ENCODE measurements at places on chromosomes 16 and 17.

DNA sequence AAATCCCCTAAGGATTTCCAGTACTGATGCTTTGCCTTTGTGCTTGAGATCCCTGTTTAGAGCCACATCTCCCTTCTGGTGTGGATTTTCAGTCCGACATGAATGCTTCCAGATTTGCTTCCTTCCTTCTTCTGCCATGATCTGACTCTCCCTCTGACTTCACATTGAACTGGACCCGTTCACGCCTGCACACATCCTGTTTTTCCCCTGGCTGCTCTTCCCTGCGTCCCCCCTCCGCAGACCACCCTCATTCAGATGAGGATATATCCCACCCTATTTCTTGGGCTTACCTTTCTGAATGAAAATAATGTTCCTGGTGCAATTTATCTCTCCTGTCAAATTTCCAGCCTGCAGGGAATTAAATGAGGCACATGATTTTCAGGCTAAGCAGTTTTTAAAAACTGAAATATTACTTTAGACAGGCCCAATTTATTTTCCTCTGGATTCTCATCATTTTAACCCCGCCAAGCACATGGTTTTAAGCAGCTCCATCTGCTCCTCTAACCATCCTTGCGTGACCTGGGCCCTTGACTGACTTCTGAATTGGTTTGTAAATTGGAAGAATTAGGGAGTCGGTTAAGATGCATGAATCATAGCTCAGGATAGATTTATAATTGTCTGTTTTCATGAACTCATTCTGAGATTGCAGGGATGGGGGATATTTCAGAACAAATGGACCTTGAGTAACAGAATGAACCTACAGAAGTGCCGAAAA lies 59.2 kb downstream of the BMERB1 start:
- no peak for DNase-seq

GRCh38 chr16:67857547-67858233 lies 10.2 kb upstream of the CENPT start:
- DNase-seq = peak; percentile 87

DNA sequence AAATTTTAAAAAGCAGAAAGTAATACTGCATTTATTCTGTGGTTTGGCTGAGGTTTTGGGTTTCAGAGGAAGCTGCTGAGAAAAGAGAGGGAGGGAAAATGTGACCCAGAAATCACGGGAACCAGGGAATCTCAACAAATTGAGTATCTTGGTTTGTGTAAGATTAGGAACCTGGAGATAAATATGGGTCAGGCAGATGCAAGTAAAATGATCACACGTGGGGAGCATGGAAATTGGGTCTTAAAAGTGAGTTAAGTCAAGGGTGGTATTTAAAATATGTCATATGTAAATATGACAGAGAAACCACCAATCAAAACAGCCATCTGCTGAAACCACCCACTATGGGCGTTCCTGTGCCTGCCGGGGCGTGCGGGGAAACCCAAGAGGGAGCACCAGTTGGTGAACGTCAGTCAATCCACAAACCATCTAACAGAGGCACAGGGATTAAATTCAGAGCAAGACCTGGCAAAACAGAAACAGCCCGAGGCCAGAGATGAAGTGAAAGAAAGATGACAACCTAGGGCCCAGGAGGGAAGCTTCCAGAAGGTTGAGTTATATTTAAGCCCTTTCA lies 33.4 kb downstream of the CDH13 start:
- DNase-seq = peak; percentile 57

DNA sequence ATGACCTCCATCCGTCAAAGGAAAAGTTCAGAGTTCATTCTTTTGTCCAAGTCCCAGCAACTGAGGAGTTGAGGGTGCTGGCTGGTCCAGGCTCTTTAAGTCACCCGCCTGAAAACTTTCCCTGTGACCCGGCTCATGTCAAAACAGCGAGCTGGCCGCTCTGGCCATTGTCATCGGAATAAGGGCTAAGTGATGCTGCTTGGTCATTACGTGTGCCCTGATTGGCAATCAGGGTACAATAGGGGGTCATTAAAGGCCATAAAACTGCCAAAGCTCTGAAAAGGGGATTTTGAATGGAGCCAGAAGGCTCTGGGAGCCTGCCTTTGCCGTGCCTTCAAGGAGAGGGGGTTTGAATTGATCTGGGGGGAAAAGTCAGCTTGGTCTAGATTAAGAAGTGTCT lies 88.5 kb upstream of the IRX3 start:
- no peak for DNase-seq

GRCh38 chr16:82587289-82587688 lies 39.5 kb upstream of the CDH13 start:
- DNase-seq = no peak
